ENCODE measurements at places on chromosomes 7 and 10.

- DNase-seq, result no peak
These were observed 2.8 kb downstream of the RSBN1L start for GRCh38 chr7:77699056-77699455.

GRCh38 chr7:152341039-152341913, 94.5 kb downstream of the KMT2C start:
- DNase-seq, result peak; percentile 9

GRCh38 chr7:16345979-16346958, 75.1 kb downstream of the CRPPA start:
- DNase-seq, result no peak

DNA sequence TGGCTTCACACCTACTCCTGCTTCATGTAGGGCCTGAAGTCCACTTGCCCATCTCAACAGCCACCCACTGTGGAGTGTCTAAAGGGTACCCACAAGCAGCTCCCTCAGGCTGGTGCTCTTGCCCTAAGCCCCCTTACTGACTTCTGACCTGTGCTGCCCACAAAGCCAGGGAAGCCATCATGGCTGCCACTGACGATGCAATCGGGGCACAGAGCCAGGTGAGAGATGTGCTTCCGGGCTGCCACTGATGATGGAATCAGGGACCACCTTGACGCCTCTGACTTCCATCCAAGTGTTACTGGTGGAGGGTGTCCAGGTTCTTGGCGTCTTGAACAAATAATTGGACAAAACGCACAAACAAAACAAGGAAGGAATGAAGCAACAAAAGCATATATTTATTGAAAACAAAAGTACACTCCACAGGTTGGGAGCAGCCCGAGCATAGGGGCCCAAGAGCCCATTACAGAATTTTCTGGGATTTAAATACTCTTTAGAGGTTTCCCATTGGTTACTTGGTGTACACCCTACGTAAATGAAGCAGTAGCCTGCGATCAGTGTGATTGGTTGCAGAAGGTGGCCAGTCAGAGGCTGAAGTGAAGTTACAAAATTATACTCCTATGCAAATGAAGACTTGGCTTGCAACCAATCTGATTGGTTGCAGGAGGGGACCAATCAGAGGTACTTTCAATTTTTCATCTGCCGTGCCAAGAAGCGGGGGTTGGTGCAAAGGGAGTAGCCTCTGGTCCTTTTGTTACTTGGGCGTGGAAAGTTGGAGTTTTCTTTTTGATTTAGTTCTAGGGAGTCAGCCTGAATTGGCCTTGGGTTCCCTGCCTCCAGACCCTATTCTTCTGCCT, 4.5 kb downstream of the CPA2 start:
- peak; percentile 8 for DNase-seq

GRCh38 chr10:20596065-20596755, 300.9 kb downstream of the NEBL start:
- DNase-seq, result no peak

DNA sequence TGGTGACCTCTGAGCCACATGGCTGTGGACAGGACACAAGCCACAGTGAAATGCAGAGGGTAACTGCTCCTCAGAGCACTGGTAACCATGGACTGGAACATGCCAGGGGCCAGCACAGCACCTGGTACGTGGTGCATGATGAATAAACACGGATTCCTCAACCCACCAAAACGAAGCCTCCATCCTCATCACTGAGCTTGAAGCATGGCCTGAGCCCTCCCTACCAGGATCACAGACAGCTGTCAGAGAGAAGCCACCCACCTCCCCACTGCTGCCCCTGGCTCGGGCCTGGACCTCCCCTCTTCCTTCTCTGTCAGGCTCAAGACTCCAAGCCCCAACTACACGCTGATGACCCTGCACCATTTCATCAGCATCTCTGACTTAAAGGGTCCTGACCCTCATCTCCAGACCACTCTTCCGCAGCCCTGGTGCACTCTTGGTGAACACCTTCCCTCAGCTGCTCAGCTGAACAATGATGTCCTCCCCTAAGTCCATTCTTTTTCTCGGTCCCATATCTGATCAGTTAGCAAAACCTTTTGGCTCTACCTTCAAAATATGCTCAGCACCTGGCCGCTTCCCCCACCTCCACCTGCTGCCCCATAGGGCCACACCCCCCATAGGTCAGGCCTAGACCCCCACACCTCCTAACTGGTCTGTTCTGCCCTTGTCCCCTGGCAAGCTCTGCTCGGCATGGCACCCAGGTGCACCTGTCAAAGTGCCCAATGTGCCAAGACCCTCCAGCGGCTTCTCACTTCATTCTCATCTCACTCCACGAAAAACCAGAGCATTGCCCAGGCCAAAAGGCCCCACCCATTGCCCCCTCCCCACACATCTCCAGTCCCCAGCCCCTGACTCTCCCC, 141.1 kb downstream of the MAPK8 start:
- DNase-seq, result no peak

GRCh38 chr10:43236176-43236850, 30.6 kb downstream of the RASGEF1A start:
- no peak for DNase-seq

DNA sequence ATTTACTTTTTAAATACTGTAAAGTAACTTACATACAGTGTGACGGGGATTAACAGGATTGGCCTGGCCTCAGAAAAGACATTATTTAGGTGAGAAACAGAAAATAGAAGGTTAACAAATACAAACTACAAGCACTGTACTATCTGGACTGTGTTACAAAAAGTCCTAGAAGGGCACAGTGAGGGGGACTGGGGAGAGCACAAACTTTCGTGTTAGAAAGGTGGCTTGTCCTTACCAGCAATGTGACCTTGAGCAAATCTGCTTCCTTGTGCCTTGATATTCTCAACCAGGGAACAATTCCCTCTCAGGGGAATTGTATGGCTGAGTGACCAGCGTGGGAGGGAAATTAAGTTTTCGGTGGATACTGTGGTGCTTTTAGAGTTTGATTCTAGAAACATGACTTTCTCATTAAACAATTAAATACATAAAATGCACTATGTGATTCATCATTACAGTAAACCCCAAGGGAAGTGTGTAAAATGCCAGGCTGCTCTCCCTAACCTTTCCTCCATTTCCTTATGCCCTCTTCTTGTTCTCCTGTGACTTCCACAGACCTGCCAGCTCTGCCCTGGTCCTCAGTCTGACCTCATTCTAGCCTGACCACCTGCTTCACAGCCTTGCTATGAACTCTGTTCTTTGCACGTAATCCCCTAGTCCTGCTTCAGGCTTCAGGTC, 57.7 kb downstream of the OSBPL3 start:
- no peak for DNase-seq

- DNase-seq, result no peak
These were observed 86.4 kb upstream of the GNA12 start for GRCh38 chr7:2930310-2931033.

DNA sequence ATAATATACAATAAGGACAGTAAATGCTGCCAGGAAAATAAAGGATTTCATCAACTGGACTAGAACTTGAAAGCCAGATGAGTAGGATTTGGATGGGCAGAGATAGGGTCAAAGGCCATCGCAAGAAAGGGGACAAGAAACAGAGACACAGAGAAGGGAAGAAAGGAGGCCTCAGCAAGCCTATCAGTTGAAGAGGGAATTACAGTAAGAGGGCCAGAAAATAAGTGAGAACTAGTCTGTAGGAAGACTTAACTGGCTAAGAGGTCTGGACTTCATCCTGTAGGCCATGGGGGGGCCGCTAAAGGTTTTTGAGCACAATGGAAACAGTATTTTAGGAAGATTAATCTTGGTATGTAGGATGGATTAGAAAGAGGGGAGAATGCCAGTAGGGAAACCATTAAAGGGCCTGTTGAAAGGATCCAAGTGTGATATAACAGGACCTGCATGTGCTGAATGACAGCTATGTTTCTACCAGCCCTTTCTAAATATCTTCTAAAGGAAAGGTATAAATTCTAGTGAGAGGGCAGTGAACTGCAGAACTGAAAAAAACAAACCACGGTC, 174.4 kb downstream of the CHCHD3 start:
- DNase-seq, result no peak

DNA sequence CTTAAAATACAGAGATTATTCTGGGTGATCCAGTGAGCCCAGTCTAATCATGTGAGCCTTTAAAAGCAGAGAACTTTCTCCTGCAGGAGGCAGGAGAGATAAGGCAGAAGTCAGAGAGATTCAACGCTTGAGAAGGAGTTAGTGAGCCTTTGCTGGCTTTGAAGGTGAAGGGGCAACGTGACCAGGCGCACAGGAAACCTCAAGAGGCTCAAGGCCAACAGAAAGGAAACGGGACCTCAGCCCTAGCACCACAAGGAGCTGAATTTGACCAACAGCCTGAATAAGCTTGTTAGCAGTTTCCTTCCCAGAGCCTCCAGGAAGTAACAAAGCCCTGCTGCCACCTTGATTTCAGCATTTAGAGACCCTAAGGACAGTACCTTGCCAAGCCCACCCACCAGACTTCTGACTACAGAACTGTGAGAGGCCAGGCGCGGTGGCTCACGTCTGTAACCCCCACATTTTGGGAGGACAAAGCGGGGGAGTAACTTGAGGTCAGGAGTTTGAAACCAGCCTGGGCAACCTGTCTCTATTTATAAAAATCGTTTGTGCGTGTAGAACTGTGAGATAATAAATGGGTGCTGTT, 87.3 kb upstream of the KAT6B start:
- no peak for DNase-seq

DNA sequence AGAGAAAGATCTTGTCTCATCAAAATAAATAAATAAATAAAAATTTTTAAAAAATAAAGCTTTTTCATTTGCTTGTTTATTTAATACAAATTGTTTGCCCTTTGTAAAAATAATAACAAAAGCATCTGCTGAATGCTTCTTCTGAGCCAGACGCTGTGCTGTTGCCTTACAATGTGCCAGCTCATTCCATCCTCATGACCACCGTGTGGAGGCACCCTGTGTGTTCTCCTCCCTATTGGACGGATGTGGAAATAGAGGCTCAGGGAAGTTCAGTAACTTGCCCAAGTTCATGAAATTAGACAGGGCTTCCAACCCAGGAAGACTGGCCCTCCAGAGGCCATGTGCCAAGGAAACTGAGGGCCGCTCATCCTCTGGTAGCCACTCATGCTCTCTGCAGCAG, 120.6 kb downstream of the SH3PXD2A start:
- no peak for DNase-seq

GRCh38 chr10:73635781-73636180, 5.5 kb downstream of the MYOZ1 start:
- no peak for DNase-seq

DNA sequence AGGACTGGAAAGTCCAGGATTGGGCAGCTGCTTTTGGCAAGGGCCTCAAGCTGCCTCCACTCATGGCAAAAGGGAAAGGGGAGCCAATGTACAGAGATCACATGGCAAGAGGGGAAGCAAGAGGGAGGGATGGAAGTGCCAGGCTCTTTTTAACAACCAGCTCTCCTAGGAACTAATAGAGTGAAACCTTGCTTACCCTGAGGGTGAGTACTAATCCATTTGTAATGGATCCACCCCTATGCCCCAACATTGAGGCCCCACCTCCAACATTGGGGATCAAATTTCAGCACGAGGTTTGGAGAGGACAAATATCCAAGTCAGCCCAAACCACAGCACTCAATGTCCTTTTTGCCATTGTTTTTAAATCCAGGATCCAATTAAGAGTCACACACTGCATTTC, 12.5 kb downstream of the HABP2 start:
- no peak for DNase-seq

- DNase-seq, result no peak
These were observed 70.6 kb downstream of the MCMBP start for GRCh38 chr10:119801998-119802538.

- no peak for DNase-seq
These were observed 90.2 kb upstream of the CACUL1 start for GRCh38 chr10:118844731-118845521.

DNA sequence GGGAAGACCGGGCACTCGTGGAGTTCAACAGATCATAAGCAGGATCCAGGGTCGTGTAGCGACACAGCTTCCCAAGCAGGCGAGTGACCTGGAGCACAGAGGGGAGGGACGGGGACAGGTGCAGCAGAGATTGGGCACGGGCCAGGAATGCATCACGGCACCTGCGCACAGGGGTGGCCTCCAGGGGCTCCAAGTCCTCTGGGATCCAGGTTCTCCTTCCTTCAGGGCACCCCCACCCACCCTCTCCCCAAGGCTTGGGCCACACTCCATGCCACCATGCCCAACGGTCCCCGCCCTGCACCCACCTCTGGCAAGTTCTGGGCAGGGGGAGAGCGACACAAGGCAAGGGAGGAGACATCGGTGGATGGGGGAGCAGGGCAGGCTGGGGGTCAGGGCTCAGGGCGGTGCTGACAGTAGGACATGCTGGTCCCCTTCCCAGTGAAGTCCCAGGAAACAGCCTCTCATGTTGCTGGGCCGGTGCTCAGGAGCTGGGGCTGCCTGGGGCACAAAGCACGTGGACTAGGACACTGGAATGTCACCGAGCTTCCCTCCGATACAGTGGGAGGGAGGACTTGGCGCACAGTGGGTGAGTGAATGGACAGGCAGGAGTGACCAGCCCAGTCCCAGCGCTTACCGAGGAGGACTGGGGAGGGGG, 597.3 kb downstream of the PTPRN2 start:
- no peak for DNase-seq

DNA sequence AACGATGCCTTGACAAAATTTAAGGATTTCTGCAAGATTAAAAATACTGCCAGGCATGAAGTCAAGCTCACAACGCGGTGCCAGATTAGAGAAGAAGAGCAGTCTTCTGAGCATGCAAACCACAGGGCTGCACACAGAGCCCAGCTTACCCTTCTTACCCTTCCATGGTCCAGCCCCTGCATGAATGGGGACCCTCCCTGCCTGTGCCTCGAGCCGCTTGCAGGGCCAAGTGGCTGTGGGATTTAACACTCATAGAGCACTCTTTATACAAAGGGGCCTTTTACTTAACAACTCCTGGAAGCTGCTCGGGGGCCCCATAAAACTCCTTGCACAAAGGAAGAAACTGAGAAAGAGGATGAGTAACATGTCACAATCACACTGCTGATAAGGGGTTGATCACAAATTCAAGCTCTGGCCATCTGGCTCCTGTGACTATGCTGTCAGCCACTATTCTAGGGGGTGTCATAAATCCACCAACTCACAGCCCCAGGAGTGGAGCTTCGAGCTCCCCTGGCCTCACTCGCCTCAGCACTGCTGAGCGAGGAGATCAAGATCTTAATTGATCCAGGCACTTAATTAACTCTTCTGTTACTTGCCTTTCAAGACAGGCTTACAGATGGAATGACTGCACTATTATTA, 514.8 kb downstream of the TNS3 start:
- DNase-seq, result no peak

GRCh38 chr7:69129524-69129923, 468.8 kb upstream of the AUTS2 start:
- no peak for DNase-seq

- no peak for DNase-seq
These were observed 27.5 kb downstream of the PTPRE start for GRCh38 chr10:127934383-127934782.

DNA sequence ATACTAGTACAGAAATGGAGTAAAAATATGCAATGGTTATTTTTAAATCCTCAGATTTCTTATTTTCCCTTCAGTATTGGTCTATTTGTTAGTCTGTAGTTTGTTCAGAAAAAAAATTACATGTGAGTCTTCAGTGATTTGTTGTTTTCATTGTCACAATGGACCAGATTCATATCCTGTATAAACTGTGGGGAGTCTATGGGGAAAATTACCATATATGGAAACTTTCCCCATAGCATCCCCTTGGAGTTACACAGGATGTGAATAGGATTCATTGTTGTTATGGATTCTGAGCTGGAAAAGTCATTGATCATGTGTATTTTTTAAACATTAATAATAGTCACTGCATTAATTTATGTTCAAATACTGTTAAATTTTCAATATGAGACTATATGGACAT, 72.6 kb downstream of the ST7 start:
- no peak for DNase-seq

All from DMS79 (cell line).